Stimulated activated CD8-positive, alpha-beta memory T cell treated with anti-CD3 and anti-CD28 coated beads, Interleukin-15, amount 100 ng/mL, for 24 hours (primary cell): ENCODE measurements at places on chromosomes 1 and 21.

- DNase-seq: no peak
Observed at GRCh38 chr1:224730540-224730939, 114.4 kb downstream of the CNIH3 start.

DNA sequence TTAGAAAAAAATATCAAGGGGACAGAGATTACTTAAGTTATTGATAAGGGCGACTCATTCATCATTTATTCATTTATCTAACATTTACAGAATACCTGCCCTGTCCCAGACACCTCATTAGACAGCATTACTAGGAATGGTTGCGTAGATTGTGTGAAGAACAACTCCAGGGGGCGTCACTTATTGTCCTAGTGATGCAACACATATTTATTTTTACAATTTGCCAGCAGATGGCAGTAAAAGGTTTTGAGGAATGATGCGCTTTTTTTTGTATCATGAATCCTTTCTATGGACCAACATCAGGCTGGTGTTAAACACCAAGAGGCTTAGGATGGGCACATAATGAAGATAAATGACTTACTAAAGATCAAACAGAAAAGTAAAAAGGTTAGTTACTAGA lies 5.5 kb downstream of the NCAM2 start:
- DNase-seq: no peak

- no peak for DNase-seq
Observed at GRCh38 chr1:66000033-66000637, 207.4 kb downstream of the PDE4B start.

DNA sequence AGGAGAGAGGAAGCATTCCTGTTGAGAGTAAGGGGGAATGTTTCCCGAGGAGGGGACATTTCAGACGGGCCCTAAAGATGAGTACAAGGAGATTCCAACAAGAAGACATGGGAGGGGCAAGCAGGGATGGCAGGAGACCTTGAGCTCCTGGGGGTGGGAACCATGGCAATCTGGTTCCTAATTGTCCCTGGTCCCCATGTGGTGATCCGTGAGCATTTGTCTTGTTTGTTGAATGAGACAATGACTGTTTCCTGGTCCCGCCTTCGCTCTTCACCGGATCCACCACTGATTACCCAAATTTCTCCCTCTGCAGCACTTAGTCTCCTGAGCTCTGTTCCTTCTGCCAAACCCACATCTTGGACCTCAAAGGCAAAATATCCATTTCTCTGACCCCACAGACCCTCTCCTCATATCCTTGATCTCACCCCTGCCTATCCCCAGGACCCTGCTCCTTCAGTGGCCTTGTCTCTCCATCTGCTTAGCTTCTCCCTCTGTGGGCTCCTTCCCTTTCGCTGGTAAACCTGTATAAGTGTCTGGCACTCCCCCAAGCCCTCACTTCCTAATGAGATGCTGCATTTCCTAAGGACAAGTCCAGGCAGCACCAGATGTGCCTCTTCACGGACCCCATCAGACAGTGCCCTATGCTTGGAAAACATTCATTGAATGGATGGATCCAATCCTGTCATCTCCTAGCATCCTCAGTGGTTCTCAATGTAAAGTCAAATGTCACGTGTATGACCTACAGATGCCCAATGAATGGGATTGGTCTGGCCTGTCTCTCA lies 8.3 kb upstream of the CSF1 start:
- no peak for DNase-seq
